Activated CD4-positive, alpha-beta T cell treated with anti-CD3 and anti-CD28 coated beads, Interleukin-2, Interleukin-4, amounts not matched to agents 100 ng/mL and 50 ng/mL, durations not matched to agents 16 hours and 8 hours (primary cell): ENCODE measurements at places on chromosomes 2 and 18.

- DNase-seq, result no peak
Measured at GRCh38 chr2:25042321-25043240, 705 bp downstream of the EFR3B start.

DNA sequence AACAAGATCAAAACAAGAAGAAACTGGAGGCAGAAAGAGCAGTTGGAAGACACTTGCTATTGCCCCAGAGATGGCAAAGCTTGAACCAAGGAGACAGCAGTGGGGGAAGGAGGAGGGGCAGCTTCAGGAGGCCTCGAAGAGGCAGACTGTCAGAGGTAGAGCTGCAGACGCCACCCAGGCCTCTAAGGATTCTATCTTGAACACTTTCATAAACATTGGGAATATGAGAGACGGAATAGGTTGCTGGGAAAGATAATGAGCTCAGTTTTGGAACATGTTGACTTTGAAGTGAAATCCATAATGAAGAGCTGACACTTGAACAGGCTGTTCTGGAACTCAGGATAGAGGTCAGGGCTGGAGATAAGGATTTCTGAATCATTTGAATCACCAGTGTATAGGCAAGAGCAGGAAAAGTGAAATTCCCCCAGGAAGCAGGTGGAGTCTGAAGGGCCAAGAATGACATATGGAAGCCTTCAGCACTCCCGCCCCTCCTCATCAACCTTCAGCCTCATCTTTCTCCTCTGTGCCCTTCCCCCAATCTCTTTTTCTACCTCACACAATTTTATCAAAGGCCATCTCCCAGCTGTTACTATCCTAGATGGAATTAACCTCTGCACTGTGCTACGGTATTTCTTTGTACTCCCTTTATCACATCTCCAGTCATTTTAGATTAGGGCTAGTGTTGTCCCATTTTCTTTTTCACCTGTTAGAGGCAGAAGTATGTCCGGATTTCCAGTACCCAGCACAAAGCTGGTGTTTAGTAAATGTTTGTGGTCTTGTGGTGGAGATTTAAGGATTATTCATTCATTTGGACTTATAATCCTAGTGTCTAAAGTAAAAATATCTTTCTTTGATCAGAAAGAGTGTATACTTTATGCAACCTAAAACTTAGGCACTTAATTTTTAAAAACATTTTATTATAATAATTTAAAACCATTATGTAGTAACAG, 47.5 kb upstream of the RTN4 start:
- no peak for DNase-seq

DNA sequence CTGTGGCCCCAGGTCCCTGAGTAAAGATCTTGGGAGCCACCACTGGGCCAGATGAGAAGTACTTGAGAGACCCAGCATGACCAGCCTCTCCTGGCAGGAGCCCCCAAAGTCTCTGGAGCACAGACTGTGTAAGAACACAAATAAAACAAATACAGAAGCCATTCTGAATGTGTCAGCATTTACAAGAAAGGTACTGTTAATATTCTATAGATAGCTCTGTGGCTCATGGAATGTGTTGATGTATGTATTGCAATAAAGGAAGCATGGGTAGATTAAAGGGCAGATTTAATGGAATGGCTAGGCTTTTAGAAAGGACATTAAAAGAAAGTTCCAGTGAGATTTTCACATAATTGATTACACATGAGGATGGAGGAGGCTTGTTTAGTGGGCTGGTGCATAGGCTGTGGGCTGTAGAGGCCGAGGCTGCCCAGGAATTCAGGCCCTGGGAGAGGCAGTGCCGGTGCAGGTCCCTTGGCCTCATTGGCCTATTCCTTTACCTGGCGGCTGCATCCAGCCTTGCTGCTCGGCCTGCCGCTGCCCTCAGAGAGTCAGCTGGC, 127.7 kb upstream of the DLX2 start:
- no peak for DNase-seq

DNA sequence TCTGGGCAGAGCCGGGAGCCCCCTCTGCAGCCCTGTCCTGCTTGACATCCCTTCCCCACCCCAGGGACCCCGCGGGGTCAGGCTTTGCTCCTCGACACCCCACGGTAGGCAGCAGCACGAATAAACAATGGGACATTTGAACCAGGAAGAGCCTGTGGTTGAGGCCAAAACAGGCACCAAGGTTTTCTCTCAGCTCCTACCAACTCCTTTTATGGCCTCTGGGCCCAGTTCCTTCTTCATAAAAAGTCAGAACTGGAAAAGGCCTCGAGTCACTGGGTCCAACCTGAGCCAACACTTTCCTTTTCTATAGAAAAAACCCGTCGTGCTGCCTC, 20.6 kb downstream of the TEX44 start:
- no peak for DNase-seq

GRCh38 chr2:103249462-103249861, 487.6 kb downstream of the TMEM182 start:
- DNase-seq, result no peak

DNA sequence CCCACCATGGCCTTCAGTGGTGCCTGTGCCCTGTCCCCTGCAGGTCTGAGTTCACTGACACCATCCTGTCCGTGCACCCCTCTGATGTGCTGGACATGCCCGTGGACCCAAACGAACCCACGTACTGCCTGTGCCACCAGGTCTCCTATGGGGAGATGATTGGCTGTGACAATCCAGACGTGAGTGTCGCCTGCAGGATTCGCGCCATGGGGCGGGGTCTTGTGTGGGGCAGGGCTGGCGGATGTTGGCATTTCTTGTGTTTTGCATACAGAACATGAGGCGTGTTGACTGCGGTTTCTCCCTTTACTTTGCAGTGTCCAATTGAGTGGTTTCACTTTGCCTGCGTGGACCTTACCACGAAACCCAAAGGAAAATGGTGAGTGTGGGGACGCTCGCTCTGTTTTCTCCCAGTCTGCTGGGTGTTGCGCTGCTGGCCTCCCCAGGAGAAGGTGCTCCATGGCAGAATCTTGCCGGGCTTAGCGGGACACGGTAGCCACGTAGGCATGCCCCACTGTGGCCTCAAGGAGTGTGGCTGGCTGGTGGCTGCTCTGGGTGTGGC, 11.5 kb upstream of the D2HGDH start:
- no peak for DNase-seq

- no peak for DNase-seq
Measured at GRCh38 chr2:167745667-167746066, 501.7 kb downstream of the STK39 start.

DNA sequence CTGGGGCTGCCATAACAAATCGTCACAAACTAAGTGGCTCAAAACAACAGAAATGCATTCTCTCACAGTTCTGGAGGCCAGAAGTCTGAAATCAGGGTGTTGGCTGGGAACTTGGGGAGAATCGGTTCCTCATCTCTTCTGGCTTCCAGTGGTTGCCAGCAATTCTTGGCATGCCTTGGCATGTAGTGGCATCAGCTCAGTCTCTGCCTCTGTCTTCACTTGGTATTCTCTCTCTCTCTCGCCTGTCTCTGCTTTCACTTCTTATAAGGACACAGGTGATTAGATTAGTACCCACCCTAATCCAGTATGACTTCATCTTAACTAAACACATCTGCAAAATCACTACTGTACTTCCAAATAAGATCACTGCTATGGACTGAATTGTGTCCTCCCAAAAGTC, 695.4 kb upstream of the ID2 start:
- no peak for DNase-seq

GRCh38 chr2:214830794-214831346, 21.4 kb upstream of the BARD1 start:
- no peak for DNase-seq

DNA sequence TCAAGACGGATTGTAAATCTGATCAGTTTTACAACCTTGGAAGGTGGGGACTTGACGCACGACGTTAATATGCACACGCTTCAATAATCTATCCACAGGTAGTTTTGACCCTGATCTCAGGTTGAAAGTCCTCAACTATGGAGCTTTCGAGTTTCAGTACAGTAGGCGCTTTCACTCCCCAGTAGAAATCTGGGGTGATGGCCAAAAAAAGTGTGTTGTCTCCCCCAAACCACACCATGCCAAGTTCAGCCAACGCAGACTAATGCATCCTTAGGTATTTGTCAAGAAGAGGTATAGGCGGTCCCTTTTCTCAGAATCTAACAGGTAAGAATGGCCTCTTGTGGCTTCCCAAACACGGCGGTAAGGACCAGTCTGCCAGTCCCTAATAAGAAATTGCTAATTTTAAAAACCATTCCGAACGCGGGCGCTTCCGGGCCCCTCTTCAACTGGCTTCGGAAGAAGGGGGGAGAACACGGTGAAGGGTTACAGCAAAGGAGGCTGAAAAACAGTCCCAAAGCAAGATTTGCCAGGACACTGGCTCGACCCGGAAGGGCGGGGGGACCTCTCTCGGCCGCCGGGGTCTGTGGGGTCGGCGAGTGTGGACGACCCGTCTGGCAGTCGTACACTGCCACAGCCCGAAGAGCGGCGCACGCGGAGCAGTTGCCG, 659 bp downstream of the FAM210A start:
- DNase-seq, result no peak

GRCh38 chr18:1483385-1483784, 578.7 kb downstream of the ADCYAP1 start:
- DNase-seq, result no peak

DNA sequence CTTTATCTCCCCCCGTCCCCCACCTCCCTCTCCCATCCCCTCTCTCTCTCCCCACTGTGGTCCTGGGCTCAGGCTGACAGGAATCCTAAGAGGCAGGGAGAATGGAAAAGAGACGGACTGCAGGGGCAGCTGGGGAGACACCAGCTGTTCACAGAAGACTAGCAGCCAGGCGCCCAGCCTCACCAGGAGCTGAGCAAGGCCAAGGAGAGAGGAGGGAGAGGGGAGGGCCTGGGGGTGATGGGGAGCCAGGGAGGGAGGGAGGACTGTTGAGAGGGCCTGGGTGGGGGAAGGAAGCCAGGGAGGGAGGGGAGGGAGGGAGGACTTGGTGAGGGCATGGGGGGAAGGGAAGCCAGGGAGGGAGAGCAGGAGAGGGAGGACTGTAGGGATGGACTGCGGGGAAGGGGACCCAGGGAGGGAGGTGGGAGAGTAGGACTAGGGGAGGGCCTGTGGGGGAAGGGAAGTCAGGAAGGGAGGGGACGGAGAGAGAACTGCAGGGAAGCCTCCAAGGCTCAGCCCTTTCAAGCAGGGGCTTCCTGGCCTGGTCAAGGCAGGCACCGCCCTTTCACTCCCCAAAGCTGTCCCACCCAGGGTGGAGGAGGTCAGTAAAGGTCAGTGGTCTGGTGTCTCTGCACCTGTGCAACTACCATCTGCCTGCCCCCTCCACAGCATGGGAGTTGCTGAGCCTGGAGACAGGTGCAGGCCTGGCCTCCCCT, 517.7 kb upstream of the MYT1L start:
- DNase-seq, result no peak

DNA sequence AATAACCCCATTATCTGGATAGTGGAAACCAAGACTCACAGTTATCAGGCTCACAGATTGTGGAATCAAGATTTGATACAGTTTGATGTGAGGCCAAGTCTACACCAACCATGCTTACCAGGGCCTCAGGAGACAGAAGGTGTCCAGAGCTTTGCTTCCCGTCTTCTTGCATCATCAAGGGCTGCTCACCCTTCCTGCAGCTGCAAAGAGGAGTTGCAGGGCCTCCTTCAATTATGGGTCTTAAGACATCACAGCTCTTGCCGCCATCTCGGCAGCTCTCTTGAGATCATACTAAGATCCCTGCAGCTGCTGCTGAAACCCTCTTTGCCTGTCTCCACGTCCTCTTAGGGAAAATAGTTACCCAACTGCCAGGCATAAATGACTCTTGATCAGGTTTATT, 176.0 kb downstream of the MGAT5 start:
- DNase-seq, result no peak

GRCh38 chr2:99940963-99941362, 201.4 kb downstream of the AFF3 start:
- no peak for DNase-seq

DNA sequence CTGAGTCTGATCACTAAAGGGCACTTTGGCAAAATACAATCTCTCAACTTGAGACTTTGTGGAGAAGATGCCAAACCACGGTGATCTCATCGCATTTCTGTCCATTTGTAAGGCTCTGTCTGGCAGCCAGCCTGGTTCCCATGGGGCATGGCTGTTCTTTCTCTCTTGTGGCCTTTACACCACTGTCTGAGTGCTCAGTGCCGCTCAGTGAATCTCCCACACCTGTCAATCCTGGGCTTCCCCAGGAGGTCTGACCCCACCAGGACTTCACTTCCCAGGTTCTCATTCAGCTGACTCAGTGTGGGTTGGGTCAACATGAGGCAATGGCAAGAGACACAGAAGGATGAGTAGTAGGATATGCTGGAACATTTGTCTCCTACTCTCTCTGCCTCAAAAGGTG, 96.8 kb upstream of the TRIB2 start:
- DNase-seq, result no peak

- no peak for DNase-seq
Measured at GRCh38 chr18:448116-448790, 52.2 kb downstream of the COLEC12 start.

GRCh38 chr2:39532933-39533332, 95.8 kb upstream of the MAP4K3 start:
- DNase-seq, result no peak

DNA sequence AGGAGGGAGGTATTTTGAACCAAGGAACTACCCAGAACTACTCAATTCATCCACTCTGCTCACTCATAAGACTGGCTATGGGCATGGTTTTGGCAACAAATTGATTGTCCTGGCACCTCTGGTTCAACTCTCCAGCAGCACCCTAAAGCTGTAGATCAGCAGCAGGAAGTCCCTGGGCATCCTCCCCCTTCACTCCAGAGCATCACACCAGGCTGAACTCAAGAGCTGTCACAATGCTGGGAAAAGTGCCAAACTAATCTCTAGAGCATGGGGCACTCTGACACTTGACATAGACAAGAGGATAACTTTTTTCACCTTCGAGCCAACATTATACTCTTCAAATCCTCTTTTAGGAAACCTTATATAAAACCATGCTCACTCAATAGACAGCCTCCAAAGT, 154.1 kb upstream of the RBBP8 start:
- DNase-seq, result no peak

DNA sequence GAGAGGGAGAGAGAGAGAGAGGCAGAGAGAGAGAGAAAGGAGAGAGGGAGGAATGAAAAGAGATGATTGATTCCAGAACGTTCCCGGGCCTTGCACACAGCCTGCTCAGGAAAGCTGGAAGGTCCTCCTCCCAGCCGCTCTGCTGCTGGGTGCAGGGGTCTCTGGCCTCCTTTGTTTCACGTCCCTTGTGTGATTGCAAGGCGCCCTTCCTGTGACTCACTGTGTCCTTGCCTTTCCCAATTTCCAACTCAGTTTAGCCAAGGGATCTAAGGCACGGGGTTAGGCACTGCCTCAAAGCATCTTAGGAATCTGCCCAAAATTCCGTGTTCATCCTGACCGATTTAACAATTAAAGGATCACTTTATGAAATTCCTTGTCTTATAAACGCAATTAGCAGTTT, 221.2 kb downstream of the KLHL29 start:
- no peak for DNase-seq

GRCh38 chr2:152309352-152310214, 25.4 kb upstream of the FMNL2 start:
- no peak for DNase-seq

DNA sequence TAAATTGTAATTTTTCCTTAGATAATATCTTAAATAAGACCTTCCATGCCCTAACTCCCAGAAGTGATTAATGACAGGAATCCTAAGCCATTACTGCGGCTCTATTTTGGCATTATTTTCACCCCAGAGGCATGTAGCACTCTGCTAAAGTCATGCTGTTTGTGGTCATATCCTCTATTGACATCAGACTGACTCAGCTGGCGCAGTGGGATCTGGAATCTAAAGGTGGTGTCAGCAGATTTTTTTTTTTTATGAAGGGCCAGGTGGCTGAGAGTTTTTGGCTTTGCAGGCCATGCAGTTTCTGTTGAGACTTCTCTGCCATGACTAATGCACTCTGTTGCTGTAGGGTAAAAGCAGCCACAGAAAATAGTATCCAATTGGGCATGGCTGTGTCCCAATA, 64.1 kb upstream of the ACVR1C start:
- no peak for DNase-seq
